ENCODE measurements at places on chromosomes 4 and X.

DNA sequence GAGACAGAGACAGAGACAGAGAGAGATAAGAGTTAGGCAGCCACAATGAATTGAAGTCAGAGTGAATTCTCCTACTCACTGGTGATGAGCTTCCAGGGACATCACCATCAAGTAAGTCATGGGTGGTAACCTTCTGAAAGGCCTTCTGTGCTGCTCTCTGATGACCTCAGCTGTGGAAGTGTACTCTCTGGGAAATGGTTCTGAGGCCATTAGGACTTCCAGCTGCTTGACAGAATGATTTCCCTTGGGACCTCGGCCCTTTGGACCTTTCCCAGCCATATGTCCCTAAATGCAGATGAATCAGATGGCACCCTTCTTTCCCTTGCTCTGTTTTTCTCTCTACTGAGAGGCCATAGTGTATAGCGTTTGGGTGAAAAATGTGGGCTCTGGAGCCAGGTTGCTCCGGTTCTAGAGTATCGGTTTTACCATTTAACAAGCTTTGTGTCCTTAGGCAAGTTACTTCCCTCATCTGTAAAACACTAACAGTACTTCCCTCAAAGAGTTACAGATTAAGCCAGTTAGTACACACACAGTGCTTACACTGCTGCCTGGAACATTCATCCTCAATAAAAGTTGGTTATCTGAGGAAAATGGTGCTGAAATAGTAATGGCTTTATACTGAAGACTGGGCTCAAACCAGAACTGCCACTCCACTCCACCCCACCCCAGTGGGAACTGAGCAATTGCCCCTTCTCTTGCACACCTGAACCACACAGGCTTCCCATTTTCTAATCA, 7.6 kb downstream of the SEPTIN11 start:
- DNase-seq, result no peak

GRCh38 chrX:118495061-118495921, at the start of gene DOCK11:
TSS of gene DOCK11 (plus strand) at chrX:118495815. CDS start at chrX:118495972, 157 bp downstream.
- peak; percentile 2 for DNase-seq

GRCh38 chr4:2930758-2931511, 32.3 kb downstream of the NOP14 start:
- DNase-seq, result peak; percentile 63

DNA sequence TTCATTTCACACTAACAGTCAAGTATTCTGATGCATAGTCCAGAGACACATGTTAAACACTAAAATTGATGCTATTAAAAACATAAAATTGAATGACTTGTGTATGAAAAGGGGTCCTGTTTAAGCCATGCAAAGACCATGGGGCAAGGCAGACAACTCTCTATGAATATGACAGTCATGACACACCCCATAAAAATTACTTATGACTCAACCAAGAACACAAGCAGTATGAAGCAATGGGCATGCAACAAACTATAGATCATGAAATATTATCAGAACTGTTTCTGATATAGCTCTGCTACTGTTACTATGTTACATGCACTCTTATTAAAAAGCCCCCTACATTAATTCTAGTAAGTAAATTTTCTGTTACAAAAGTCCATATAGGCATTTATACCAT, 57.5 kb upstream of the ZCCHC13 start:
- DNase-seq, result no peak

DNA sequence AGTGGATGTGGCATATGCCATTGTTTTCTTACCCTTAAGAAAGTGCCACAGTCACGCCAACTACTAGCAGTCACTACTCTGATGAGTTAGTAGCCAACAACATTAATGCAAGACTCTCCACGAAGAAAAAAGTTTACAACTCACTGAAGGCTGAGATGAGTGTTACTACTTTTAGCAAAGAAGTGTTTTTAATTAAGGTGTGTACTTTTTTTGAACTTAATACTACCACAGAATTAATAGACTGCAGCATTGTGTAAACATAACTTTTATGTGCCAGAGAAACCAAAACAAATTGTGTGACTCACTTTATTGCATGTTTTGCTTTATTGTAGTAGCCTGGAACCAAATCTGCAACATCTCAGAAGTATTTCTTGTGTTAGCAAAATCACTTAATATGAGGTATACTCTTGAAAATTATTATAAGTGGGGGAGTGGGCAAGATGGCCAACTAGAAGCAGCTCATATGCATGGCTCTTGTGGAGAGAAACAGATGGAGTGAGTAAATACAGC, 2.2 kb upstream of the UGT2B4 start:
- DNase-seq, result no peak
